Activated naive CD4-positive, alpha-beta T cell treated with Interleukin-2 at 50 U/mL for 16 hours (primary cell): ENCODE measurements at places on chromosomes 5 and 9.

GRCh38 chr9:131264231-131264630 lies 12.1 kb downstream of the FAM78A start:
- DNase-seq, result peak; percentile 39

DNA sequence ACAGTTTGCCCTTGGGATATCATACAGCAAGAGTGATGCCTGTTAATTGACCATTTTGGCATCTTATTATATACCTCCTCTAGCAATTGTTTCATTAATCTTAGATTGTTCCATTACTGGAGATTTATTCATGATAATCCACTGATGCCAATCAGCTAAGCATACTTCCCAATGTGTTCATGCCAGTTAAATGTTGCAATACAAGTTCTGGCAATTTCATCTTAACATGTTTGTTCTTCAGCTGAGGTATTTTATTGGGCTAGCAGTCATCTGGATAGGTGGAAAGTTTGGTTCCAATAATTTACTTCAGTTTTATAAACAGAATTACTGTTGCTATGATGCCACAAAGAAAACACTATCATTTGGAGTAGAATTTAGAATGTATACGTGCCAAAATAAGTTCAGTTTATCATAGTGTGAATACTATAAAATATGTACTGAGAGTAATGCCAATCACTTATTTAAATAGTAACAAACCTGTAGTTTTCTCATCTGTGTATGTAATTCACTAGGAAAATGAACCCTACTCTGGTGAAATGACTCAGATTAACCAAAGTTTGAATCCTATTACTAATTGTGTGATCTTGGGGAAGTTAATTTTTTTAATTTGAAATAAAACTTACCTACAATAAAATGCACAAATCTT lies 27.9 kb upstream of the IL31RA start:
- no peak for DNase-seq

DNA sequence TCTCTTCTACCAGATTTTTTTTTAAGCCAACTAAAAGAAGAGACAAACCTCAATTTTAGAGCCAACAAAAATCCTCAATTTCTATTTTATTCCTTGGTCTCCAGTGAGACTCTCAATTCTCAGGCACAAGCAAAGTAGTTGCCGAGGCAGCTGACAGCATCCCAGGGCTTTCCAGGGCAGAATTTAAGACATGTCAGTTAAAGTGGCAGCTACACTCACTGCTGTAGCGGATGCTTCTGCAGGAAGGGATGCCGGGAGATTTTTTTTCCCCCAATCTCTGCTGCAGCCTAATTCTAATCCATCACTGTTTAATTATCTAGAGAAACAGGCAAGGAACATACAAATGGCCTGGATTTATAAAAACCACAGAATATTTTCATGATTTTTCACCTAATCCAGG lies 57.0 kb downstream of the TTC39B start:
- no peak for DNase-seq

DNA sequence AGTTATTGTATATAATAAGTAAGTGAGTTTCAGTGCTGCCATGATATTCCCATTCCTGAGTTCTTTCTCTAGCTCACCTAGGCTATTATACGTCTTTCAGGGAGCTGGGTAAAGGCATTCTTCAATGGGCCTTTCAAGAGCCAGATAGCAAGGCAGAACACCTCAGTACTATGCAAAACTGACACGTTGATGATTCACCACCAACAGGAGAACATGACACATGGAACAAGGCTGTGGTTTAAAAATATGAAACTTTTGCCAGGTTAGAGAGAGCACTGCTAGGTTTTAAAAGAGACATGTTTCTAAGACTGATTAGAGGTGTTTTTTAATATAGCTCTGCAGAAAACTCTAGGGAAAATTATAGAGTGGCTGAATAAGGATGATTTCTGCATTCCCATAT lies 95.9 kb downstream of the UGCG start:
- no peak for DNase-seq

DNA sequence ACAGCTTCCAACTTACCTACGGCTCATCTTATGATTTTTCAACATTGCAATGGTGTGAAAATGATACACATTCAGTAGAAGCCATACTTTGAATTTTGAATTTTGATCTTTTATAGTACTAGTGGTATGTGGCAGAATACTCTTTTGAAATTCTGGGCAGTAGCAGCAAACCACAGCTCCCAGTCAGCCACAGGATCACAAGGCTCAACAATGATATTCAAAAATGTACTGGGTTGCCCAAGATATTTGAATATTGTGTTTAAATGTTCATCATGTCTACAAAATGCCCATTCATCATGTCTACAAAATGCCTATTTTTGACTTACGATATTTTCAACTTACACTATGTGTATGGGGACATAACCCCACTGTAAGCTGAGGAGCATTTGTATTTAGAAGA lies 81.3 kb upstream of the PRR16 start:
- no peak for DNase-seq

DNA sequence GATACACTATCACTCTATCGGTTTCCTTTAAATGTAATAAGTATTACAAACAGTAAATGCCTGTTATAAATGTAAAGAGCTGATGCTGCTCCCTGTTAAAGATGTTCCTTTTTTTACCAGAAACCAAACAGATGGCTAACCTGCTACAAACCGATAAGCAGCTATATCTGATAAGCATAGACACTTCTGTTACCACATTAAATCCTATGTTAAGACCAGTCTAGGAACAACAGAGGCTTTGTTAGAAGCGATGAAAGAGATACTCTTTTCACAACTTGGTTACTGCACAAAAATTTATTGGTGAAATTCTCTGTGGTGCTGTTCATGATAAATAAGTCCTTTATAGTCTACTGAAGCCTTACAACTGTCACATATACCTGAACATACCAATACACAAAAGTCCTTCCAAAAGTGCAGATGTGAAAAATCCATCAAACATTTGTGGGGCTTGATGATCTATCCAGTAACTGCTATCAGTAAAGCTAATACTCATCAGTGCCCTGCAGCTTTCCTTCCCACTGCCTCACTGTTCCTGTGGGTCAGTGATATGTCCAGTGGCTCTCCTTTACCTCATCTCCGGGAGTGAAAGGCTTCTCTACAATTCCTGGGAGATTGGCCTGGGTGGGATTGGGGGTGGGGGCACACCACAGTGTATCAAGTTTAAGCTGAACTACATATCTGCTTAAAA lies 25.8 kb upstream of the PRXL2C start:
- DNase-seq, result no peak

DNA sequence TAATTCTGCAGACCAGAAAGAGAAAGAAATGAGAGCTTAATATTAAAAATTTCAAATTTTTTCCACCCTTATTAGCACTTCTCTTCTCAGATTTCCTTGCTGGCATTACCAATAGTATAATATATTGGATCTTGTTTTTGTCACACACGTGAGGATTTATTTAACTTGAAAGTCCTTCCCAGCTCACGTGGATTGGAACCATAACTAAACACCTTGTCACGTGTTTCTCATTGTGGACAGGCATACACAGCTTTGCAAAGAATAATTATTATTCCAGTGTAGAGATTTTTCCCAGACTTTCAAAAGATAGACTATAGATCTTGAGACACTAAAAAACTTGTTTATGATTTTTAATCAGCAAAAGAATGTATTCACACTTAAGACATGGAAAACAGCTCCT lies 123.8 kb upstream of the LPAR1 start:
- no peak for DNase-seq

DNA sequence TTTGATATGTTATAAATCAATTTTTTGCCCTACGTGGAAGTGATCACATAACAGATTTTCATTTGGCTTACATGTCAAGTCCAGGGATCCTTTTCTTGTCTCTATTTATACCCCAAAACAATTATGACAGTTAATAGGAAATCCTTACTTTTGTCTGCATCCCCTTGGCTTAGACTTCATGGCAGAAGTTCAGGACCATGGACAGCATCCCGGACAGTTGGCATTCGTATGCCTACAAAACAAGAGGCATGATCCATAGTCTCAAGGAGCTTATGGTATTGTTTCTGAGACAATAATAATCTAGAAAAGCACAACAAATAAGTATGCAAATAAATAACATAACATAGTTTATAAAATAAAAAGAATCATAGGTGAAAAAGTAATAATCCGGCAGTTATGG lies 214.3 kb upstream of the GRIA1 start:
- DNase-seq, result no peak

DNA sequence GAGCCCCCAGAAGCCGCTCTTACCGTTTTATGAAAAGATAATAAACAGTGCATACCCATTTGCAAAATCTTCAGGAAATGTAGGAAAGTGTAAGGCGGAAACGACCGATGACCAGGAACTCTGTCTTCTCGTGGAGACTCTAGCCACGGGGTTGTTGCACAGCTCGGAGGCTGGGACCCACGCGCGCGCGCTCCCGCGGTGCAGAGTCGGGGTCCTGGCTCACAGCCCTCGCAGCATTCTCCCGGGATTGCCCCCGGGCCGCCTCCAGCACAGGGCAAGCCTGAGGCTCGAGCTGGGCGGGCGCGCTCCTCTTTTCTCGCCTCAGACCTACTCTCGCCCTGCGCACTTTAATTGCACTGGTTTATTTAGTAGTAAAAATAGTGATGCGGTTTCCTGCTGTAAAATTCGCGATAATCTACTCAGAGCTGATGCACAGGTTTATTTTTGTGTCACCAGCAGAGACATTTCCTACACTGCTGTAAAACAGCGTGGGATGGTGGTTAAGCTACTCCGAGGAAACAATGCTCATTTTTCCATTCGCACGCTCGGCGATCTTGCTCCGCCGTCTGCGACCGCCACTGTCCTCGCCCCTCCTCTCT lies 15.5 kb downstream of the TRIM7 start:
- peak; percentile 73 for DNase-seq

- DNase-seq, result no peak
Measured at GRCh38 chr9:130159915-130160670, 12.1 kb upstream of the NCS1 start.

DNA sequence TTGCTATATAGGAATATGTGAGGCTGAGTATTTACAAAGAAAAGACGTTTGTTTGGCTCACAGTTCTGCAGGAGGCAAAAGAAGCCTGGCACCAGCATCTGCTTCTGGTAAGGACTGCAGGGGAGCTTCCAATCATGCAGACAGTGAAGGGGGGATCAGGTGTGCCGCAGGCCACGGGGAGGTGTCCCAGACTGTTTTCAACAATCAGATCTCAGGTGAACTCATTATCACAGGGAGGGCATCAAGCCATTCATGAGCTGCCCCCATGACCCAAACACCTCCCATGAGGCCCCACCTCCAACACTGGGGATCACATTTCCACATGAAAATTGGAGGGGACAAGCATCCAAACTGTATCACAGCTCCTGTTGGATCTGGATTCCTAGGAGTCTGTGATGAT lies 30.4 kb upstream of the TRIM14 start:
- no peak for DNase-seq

DNA sequence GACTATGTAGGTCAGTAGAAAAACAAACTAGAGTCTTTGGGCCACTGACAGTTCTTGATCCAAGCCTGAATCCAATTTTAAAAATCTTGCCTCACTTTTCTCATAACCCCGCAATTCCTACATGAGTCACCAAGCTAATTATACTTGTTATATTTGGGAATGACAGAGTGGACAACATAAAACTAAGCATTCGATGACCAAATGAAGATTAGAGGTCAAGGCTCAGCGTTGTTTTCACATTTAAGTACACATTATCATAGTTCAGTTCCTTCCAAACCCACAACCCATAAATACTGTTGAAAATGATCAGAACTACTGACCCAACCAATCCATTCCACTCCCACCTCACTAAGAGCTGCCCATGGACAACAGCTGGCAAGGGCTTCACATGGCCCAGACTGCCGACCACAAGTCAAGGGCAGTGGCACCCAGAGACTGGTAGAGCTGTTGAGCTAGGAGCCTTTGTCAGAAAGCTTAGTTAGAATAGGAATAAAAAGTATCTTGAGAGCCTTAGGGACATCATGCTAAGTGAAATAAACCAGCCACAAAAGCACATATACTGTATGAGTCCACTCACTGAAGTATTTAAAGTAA lies 64.2 kb downstream of the MYO10 start:
- no peak for DNase-seq

DNA sequence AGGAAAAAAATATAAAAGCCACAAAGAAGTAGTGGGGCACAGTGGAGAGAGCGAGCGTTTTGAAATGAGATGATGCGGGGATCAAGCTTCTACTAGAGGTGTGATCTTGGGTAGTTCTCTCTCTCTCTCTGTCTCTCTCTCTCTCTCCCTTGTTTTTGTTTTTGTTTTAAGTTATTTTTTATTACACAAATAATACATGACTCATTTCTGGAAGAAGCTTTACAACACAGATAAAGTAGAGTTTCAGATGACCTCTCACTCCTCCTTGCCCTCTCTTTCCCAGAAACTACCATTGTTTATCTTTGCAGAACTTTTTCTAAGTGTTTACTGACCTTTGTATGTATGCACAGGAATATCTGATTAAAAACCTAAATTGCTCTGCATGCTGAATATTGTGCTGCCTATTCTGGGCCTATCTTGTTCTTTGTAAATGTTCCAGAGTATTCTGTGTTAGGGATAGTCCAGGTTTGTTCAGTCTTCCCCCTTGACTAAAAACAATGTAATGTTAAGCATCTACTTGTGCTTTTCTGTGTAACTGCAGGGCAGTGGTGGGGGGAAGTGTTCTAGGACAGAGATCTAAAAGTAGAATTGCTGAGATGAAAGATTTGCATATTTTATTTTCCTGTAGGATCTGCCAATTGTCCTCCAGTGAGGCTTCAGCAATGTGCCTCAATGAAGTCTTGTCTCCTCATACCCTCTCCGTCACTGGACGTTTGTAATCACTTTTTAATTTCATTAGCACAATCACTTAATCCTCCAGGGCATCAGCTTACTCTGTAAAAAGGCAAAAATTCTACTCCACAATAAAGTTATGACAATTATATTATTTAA lies 52.0 kb downstream of the FYB1 start:
- no peak for DNase-seq

DNA sequence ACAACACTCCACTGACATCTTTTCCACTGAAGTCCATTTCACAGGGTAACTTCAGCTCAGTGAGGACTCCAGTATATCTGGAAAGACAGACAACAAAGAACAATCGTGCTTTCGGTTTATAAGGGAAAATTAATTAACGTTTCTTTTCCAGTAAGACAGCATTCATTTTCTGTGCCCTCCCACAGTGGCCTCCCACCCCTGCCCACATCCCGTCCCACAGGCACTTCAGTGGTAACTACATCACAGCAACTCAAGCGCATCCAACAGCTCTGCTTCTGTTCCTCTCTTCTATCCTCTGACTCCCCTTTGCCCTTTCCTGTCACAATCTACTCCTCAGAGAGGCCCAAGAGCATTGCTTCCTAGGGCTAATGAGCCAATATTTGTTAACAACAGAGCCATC lies 40.3 kb downstream of the GLDC start:
- peak; percentile 14 for DNase-seq

- DNase-seq, result no peak
Measured at GRCh38 chr9:132351404-132352045, 3.3 kb downstream of the SETX start.
